ENCODE measurements at places on chromosomes 4 and X. TPM values are rescaled to one million over a fixed set of nuclear protein-coding genes. Genes with fewer than 3 reads are reported as not detected.

GRCh38 chr4:59537246-59537886 lies 1662.8 kb upstream of the ADGRL3 start:
- ATAC-seq = no peak

- ATAC-seq = no peak
These were observed 4.2 kb downstream of the TLR1 start for GRCh38 chr4:38800366-38800765.

GRCh38 chr4:185229021-185229818 lies 19.8 kb downstream of the SNX25 start:
- ATAC-seq = no peak

GRCh38 chrX:97234471-97235081 lies 350.9 kb downstream of the RPA4 start:
- ATAC-seq = no peak

GRCh38 chr4:159367781-159368080 lies 264.9 kb downstream of the RAPGEF2 start:
- ATAC-seq = no peak

DNA sequence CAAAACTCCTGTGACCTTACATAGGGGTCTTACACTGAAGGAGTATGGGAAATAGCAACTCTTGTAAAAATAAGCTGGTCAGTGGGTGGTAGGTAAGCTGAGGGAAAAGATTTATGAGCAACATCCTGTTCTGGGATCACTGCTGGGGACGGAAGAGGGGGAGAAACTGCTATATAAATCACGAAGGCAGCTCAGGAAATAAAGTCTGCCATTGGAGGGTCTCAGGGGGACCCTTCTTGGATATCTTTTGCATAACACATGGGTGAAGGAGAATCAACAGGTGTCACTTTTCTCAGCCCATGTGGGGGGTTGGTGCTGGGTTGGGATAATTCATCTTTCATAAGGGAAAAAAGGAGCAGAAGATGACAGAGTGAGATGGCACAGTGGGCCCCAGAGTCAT lies 33.7 kb downstream of the AFF1 start:
- ATAC-seq = no peak

DNA sequence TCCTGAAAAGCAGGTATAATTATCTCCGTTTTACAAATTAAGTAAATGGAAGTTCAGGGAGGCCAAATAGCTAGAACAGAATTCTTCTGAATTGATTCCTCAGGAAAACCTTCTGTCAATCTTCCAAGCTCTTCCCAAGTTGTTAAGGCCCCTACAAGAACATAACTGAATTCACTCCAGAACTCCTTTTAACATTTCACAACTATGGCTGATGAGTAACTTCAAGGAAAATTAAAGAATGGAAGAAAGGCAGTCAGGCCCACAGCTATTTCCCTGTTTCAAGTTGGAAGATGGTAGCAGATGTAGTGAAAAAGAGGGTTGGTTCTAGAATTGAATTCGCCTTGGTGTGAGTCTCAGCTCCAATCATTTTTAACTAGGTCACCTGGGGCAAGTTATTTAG lies 15.9 kb downstream of the SETD7 start:
- no peak for ATAC-seq

DNA sequence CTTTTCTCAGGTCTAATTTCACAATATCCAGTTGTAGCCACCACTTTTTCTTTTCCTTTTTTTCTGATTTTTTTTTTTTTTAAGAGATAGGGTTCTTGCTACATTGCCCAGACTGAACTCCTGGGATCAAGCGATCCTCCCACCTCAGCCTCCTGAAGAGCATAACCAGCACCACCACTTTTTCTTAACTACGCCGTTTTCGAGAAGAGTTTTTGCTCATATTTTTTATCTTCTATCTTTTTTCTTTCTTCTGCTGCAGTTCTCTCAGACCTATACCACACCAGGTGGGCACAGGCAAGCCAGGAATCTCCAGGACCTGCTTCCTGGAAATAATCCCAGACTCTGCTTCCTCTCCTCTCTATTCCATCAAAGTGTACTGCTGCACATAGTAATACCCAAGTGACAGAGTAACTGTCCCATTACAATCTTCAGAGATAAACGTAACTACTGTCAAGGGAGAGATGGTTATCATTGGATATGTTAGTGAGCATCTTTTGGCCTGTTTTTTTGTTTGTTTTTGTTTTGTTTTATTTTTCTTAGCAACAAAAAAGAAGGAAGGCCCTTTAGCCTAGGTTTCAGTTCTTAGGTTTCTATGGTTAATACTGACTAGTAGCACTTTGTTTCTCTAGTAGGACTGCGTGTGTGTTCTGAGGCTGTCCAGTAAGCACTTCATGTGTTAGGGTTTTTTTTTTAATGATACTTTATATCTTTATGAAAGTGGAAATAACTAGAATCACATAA lies 59.2 kb upstream of the TXK start:
- no peak for ATAC-seq

GRCh38 chrX:6694221-6694620 lies 159.3 kb upstream of the VCX3A start:
- ATAC-seq = no peak

GRCh38 chrX:11629593-11630211 lies 36.0 kb downstream of the ARHGAP6 start:
- ATAC-seq = no peak

XK gene
- total RNA-seq = 2.7 TPM

INPP4B gene
- total RNA-seq = 9.7 TPM

NAT8L gene
- 0.04 TPM for total RNA-seq
